ENCODE measurements at places on chromosomes 12 and 14. TPM values are rescaled to one million over a fixed set of nuclear protein-coding genes. Genes with fewer than 3 reads are reported as not detected.

ATL1 gene
- total RNA-seq, result 0.60 TPM

DICER1 gene
- total RNA-seq, result 53.1 TPM

CCDC91 gene
- 24.1 TPM for total RNA-seq

FOXN4 gene
- total RNA-seq, result not detected

SLC8A3 gene
- total RNA-seq, result 0.62 TPM

CAPS2 gene
- 2.4 TPM for total RNA-seq

PACS2 gene
- 21.1 TPM for total RNA-seq

HOXC4 gene
- 0.56 TPM for total RNA-seq

LRTM2 gene
- total RNA-seq, result not detected

RND1 gene
- 3.1 TPM for total RNA-seq

CPNE6 gene
- not detected for total RNA-seq

GPD1 gene
- total RNA-seq, result 0.86 TPM

KRT76 gene
- not detected for total RNA-seq

GLIPR1L1 gene
- not detected for total RNA-seq
